ENCODE measurements at places on chromosomes 13 and 19.

GRCh38 chr19:3047496-3048189 lies 14.7 kb downstream of the TLE5 start:
- peak; percentile 81 for DNase-seq

DNA sequence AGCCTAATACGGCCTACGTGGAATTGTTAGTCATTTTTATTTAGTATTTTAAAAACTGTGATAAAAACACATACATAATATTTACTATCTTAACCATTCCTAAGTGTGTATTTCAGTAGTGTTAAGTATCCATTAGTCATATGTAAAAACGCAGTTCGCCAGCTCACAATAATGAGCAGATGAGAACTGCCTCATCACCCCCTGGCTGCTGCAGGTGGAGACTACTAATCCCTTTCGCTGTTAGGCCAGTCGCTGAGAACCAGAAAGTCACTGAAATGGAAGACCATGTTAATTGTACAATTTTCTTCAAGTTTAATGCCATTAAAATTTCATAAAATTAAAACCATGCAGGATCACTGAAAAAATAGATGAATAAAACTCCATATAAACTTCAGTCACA lies 1.6 kb downstream of the ESD start:
- DNase-seq, result no peak

GRCh38 chr13:24630121-24630520 lies 50.1 kb upstream of the ATP12A start:
- DNase-seq, result no peak

DNA sequence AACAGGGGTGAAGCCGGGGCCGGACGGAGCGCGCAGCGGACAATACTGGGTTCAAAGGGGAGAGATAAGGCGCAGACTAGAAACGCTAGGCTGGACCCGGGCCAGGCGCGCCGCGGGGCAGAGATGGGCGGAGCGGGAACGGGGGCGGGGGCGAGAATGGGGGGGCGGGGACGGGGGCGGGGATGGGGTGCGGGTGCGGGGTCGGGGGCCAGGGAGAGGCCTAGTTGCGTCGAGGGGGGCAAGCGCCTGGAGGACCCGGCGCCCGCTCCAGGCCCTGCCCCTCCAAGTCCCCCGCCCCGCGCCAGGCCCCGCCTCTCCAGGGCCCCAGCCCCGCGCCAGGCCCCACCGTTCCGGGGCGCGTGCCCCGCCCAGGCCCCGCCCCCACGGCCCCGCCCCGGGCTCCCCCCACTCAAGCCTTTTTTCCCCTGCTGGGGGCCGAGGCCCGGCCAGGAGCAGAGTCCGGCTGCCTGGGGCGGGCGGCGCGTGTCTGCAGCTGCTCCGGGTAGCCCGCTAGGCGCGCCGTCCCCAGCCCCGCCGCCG lies at the start of gene CERS4:
CERS4 (plus strand) TSS at position 449 of the 540 bp plus-strand sequence. CDS start 41,707 bp downstream, outside the sequence.
- no peak for DNase-seq

DNA sequence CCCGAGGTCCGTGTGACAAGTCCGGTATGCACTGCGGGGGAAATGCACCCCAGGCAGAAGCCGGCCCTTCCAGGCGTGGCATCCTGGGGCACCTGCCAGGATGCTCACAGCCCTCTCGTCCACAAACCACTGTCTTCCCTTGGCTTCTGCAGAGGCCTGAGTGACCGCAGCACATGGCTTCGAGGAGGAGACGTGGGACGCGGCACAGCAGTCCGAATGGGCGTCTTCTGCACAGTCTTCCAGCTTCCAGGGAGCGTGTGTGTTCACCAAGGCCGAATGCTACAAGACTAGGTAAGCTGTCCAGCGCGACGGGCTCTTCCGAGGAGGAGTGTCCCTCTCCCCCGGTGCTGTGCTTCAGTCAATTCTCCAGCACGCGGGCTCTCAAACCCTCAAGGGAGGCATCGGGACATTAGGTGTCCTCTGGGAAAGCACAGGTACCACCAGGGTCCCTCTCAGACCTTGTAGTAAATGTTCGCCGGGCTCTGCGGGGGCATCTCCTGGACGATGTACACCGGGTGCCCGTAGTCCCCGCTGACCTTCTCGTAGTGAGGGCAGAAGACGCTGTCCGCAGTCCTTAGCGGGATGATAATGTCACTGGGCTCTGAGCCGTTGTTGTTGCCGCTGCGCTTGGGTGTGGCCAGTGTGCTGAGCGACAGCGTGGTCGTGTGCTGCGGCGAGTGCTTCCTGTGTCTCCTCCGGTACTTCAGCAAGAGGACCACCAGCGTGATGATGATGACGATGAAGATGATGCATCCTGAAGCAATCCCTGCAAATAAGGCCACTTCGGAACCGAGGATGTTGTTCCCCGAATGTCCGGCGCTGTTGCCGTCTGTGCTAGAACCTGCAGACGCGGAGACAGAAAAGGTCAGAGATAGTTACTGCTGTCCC lies 42.6 kb downstream of the EFNB2 start:
- no peak for DNase-seq

DNA sequence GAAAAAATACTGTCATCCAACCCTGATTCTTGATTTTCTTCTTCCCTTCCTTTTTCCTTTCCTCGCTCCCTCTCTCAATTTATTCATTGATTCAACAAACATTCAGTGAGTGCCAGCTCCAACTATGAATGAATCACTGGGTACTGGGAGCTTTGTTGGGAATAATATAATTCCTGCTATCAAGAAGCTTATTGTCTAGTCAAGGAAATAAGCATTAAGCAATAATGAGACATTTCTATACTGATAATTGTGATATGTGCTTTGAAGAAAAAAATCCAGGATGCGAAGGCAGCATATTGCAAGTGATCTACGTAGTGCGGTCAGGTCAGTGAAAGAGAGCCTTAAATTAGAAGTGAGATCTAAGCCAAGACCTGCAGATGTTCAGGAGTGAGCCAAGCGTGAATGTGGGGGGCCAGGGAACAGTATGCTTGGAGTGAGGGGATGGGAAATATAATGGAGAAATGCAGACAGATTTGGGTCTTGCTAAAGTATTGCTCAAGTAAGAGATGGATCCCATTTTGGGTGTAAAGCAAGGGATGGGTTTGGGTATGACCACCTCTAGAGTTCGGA lies 253.5 kb downstream of the LHFPL6 start:
- DNase-seq, result no peak

DNA sequence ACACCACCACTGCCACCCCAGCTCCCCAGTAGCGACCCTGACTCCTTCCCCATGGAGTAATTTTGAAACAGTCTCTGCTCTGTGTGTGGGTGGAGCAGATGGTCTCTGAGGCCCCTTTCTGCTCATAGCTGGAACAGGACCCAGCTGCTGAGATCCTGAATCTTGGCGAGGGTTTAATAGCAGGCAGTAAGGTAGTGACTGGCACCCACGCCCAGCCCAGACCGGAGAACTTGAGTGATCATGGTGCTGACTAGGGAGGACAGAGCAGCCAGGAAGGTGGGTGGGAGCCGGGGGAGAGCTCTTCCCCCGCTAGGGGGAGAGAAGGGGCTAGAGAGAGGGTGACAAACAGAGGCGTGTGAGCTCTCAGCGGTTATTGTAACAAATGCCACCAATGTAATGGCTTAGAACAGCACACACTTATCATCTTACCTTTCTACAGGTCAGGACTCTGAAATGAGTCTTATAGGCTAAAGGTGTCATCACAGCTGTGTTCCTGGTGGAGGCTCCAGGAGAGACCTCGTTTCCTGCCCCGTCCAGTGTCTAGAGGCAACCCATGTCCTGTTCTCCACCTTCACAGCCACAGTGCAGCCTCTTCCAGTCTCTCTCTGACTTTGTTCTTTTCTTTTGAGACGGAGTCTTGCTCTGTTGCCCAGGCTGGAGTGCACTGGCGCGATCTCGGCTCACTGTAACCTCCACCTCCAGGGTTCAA lies 7.2 kb upstream of the ACER1 start:
- DNase-seq, result no peak

GRCh38 chr19:4987256-4987655 lies 18.3 kb downstream of the KDM4B start:
- DNase-seq, result no peak

DNA sequence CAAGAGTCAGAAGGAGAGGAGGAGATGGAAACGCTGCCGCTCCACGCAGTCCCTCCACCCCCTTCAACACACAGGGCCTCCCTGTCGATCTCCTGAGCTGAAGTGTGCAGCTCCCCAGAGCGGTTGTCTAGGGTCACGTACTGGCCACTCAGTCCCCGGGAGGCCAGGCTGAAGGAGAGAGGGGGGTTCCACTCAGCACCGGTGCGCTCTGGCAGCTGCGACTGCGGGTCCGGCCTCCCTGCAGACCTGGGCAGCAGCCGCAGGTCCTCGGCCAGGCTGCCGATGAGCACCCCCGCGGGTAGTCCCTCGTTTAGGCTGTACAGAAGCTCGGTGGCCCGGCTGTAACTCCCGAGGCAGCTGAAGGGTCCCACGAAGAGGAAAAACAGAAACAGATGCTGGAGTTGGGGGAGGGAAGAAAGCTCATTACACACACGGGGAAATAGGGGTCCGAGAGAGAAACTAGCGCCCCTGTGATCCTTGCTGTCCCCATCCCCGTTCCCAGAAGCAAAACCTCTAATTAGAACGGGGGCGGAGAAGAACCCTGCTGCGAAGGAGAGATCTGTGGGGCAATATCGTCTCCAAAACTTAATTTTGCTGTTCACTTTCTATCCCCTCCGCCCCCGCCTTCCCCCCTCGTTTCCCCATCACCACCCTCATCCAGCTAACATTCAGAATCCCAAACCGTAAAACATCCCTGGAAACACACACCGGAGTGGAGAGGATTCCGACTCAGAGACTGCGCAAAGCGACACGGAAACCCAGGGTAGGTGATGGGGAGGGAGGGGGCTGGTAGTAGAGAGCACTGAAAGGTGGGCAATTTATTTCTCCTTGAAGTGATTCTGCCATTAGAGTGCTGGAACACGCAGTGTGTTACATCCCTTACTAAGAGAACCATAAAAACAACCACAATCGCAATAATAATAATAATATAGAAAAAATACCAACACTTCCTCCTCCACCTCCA lies 1.8 kb downstream of the PCDH20 start:
- DNase-seq, result no peak

DNA sequence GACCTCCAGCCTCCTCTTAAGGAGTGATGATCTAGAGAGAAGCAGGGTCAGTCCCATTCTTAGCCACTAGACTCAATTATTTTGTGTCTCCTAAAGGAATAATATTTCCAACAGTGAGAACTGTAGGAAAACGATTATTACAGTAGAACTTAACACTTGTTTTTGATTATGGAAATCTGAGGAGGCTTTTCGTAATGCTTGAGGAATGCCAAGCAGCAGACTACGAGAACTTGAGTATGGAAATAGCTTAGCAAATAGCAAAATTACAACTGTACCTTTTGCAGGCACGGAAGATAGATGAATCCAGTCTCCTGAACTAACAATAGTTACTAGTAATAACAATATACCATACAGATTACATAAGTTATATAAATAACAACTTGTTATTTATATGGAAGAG lies 12.2 kb downstream of the BRD4 start:
- peak; percentile 71 for DNase-seq

- no peak for DNase-seq
Observed at GRCh38 chr13:114124431-114124830, 8.0 kb downstream of the RASA3 start.
